Breast epithelium (tissue), 4 donors: ENCODE measurements at places on chromosomes 1 and 21. TPM values are rescaled to one million over a fixed set of nuclear protein-coding genes. Genes with fewer than 3 reads are reported as not detected.

The KCNT2 gene
- total RNA-seq: 3.0 TPM

The FNDC5 gene
- total RNA-seq: 0.96 TPM

GRCh38 chr21:38333301-38334272 is 76.8 kb downstream of the KCNJ15 start:
- no peaks in the 10 kb centered on the region for H3K4me1 ChIP-seq
- H3K27ac ChIP-seq: no peak overlapping the region
- no peaks in the 10 kb centered on the region for H3K27me3 ChIP-seq
- no peak overlapping the region for H3K4me3 ChIP-seq
- no peaks in the 10 kb centered on the region for H3K36me3 ChIP-seq

DNA sequence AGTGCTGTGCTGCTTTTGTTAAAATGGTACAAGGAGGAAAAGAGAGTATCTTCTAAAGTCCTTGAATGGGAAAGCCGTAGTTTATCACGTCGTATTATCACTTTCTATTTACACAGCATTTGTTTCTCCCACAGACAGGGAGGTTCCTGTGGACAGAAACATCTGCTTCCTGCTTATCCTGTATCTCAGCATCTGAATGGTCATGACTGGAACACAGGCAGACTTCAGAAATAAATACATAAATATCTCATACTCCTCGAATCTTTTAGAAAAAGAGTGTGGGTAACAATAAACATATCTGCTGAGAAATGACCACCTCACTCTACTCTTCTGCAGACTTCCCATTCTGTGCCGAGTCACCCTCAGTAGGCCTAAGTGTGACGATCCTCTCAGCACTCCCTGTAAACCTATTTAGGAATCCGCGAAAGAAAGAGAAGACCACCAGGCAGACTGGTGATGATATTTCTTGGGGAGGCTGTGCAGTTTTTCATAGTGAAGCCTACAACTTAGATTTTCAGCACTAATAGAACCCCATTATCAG is 393.5 kb downstream of the SMYD3 start:
- H3K27ac ChIP-seq: no peak overlapping the region
- no peaks in the 10 kb centered on the region for H3K4me1 ChIP-seq
- H3K4me3 ChIP-seq: no peak overlapping the region
- no peak for DNase-seq
- no peaks in the 10 kb centered on the region for H3K36me3 ChIP-seq

- DNase-seq: no peak
- no peaks in the 10 kb centered on the region for H3K4me1 ChIP-seq
- H3K4me3 ChIP-seq: no peak overlapping the region
- no peaks in the 10 kb centered on the region for H3K36me3 ChIP-seq
- H3K27me3 ChIP-seq: no peaks in the 10 kb centered on the region
These were observed 120.6 kb downstream of the PTBP2 start for GRCh38 chr1:96842215-96842614.

DNA sequence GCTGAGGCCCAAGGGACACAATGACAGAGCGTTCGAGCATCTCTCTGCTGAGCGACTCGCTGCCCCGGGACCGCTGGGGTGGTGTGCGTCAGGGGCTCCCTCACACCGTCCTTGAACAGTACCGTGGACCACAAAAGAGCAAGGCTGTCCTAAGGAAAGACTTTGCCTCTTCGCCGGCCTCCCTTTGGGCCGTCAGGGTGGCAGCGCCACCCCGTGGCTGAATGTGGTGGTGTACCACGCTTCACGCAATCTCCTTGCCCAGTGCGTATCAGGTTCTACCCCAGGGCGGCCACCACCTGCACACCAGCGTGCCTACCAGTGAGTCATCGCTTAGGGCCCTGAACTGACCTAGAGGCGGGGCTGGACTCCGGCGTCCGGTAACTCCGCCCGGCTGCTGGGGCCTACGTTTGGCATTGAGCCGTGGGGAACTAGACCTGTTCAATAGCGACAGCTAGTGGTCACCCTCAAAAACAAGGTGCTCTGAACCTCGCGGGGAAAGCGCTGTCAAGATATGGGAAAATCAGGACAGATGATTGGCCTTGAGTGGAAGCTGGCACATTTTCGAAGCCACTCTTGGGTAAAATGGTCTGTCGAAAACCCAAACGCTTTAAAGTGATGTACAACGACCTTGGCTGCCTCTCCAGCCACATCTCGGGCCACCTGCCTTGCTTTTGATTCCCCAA is 8.1 kb upstream of the TRAF3IP3 start:
- H3K4me1 ChIP-seq: no peaks in the 10 kb centered on the region
- no peaks in the 10 kb centered on the region for H3K27me3 ChIP-seq
- no peaks in the 10 kb centered on the region for H3K36me3 ChIP-seq
- H3K4me3 ChIP-seq: peak overlapping the region; percentile 47

GRCh38 chr1:228410671-228411070 is 4.0 kb upstream of the TRIM11 start:
- no peaks in the 10 kb centered on the region for H3K27me3 ChIP-seq
- peaks cover 7% of the 10 kb centered on the region for H3K4me1 ChIP-seq
- H3K36me3 ChIP-seq: no peaks in the 10 kb centered on the region
- no peak overlapping the region for H3K4me3 ChIP-seq
- peak overlapping the region; percentile 43 for H3K27ac ChIP-seq

DNA sequence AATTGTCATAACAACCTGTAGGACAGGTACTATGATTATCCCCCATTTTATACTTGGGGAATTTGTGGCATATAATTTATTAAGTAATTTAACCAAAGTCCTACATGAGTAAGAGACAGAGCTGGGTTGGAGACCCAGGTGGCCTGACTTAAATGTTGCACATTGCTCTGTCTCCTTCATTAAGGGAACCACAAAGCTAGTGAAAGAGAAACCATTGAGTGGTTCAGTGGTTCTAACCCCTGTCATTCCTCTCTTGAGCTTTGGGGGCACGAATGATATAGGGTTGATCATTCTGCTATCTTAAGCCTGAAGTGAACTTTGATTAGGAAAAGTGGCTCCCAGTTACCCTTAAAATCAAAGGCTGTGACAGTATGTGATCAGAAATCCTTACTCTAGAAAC is 5.3 kb upstream of the MAP3K7CL start:
- H3K4me3 ChIP-seq: no peak overlapping the region
- no peak overlapping the region for H3K27ac ChIP-seq
- H3K36me3 ChIP-seq: no peaks in the 10 kb centered on the region
- no peaks in the 10 kb centered on the region for H3K27me3 ChIP-seq
- no peak for DNase-seq
- H3K4me1 ChIP-seq: no peaks in the 10 kb centered on the region

DNA sequence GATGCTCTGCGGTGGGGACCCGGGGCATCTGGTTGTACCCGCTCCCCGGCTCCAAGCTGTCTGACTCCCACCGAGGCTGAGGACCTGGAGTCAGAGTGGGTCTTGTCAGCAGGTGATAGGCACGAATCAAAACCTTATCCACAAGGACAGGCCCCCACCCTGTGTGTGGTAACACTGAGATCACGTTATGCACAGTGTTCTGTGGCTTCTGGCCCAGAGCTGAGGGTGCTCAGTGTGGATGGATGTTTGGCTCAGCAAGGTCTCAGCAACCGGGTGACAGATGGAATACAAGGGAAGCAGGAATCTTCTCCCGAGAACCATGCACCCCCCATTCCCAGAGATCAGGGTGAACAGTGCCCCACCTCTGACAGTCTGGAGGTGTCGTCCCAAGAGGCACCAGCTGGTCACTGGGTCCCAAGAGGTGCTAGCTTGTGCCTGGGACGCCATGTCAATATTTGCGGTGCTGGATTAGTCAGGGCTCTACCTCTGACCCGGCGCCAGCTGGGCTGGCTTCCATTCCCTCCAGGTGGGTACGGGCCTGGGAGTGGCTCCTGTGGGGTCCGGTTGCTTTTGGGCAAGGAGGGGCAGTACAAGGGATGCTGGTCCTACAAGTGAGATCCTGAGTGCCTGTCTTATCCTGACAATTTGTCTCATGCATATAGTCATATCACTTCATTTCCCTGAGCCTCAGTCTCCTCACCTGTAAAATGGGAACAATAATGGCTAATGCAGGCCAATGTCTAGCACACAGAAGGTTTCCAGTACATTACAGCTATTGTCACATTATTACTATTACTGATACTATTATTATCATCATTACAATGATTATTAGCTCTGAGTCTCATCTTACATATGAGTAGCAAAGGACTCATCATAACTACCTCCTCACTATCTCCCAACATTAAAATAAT is 957 bp downstream of the CAPN9 start:
- no peak overlapping the region for H3K27ac ChIP-seq
- H3K4me1 ChIP-seq: no peaks in the 10 kb centered on the region
- no peak overlapping the region for H3K4me3 ChIP-seq
- H3K27me3 ChIP-seq: no peaks in the 10 kb centered on the region
- DNase-seq: peak; percentile 77
